ENCODE measurements at places on chromosomes 4 and X.

- peak; percentile 94 for DNase-seq
These were observed 1.8 kb downstream of the RAP2C start for GRCh38 chrX:132217203-132218073.

- no peak for DNase-seq
These were observed 26.0 kb downstream of the ADD1 start for GRCh38 chr4:2869659-2870058.

DNA sequence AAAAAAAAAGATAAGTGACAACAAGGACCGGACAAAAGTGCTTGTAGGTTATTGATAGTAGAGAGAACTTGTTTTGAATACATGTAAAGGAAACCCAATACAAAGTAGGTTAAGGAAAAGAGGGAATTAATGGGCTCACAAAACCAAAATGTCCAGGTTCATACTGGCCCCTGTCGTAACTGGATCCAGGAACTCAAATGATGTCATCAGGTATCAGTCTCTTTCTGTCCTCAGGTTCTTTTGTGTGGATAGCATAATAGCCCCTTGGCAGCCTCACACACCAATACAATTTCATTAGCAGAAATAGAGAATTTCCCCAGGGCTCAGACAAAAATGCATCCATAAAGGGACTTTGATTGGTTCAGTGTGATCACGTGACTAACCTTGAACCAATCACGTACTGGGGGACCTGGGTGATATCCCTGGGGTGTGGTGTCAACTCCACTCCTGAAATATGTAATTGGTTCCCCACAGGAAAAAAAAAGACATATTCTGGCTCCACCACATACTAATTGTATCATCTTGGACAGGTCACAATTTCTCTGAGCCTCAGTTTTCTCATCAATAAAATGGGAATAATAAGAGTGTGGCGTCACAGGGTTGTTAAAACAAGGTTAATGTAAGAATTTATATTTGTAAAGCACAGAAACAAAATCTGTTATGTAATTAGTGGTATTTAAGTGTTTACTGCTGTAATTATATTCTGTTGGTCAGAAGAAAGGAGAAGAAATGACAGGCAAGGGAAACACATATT is 174.8 kb downstream of the PDGFRA start:
- no peak for DNase-seq

GRCh38 chrX:107718156-107718621 is 57.4 kb downstream of the TSC22D3 start:
- DNase-seq = peak; percentile 87

- no peak for DNase-seq
These were observed 138.6 kb upstream of the CPEB2 start for GRCh38 chr4:14863418-14864364.

- DNase-seq = no peak
These were observed 40.8 kb upstream of the MAGED1 start for GRCh38 chrX:51852621-51853020.

- DNase-seq = no peak
These were observed 48.4 kb upstream of the IL9R start for GRCh38 chrX:155949098-155949497.

- no peak for DNase-seq
These were observed 409.0 kb downstream of the TECRL start for GRCh38 chr4:64000241-64000640.

DNA sequence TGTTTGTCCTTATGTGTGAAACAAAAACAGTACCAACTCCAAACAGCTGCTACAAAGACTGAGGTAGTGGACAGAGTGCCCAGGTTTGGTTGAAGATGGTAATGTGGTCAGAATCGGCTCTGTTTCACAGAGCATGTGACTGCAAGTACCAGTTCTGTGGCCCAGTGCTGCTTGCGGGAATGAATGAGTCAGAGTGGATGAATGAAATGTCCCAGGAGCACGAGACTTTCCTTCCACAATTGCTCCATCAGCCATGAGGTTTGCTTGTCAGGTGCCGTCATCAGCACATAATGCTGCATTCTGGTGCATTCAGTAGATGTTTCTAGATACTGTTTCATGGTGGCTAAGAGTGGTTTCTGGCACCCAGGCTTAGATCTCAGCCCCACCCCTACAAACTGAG is 84.2 kb downstream of the GPR143 start:
- DNase-seq = no peak

- DNase-seq = no peak
These were observed 11.9 kb downstream of the HUWE1 start for GRCh38 chrX:53674581-53674980.

- no peak for DNase-seq
These were observed 43.6 kb downstream of the HTT-AS start for GRCh38 chr4:3030566-3031356.

DNA sequence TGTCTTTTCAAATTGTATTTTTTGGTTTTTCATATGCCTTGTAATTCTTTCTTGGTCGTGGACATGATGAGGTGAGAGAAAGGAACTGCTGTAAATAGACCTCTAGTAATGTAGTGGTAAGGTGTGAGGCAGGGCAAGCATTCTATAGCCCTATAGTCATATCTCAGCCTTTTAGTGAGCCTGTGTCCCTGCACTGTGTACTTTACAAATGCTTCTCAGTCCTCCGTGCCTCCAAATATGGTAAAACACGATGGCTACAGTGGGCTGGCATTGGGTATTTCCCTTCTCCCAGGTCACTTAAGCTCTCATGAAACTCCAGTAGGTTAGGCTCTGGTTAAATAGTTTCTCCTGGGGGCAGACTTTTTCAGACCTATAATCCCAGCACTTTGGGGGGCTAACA is 57.9 kb upstream of the PLS3 start:
- DNase-seq = no peak

DNA sequence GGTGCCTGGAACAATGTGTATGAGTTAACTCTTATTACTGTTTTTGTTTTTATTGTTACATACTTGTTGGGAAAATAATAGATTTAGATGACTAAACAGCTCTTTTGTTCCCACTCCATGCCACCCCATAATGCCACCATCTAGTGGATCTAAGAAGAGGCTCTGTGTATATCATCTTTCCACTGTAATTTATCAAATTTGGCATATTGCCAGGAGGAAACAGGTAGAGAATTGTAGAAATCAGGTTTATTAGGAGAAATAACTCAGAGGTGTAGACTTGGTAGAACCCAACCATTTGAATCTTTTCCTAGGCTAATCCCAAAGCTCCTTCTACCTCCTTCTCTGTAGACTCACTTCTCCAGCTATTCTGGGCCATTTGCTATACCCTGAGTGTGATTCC is 150.6 kb downstream of the GATB start:
- DNase-seq = no peak

GRCh38 chr4:8108991-8109390 is 49.6 kb downstream of the ABLIM2 start:
- DNase-seq = no peak

DNA sequence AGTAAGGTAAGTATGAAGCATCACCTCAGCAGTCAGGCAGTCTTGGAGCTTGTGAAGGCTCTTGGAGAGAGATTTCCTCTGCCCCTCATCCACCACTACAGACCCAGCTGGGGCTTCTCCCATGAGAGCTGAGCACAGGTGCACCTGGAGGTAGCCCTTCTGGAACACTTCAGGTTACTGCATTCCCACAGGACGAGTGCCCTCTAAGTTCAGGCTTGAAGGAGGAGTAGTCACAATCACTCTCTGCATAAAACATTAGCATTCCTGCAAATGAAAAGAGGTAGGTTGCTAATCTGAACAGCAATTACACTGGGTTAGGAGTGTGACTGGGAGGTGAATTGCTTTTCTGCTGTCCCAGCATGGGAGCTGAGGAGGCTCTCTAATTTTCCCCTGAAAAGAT is 308.8 kb downstream of the TEX13C start:
- no peak for DNase-seq

- no peak for DNase-seq
These were observed 55.4 kb downstream of the RBM46 start for GRCh38 chr4:154836513-154836912.

DNA sequence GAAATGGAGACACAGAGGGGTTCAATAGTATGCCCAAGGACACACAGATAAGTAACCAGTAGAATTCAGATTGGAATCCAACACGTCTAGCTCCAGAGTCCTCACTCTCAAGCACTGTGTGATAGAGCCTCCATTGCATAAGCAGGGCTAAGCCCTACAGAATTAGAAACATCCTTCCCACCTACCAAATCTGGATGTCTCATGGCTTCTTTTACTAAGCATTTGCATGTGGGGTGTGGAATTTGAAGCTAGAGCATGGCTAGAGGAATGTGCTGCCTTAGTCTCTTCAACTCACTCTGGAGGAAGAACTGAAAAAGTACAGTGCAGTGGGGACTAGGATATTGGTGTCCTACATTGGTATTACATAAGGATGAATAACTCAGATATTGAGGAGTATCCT is 119.4 kb downstream of the MFAP3L start:
- no peak for DNase-seq

DNA sequence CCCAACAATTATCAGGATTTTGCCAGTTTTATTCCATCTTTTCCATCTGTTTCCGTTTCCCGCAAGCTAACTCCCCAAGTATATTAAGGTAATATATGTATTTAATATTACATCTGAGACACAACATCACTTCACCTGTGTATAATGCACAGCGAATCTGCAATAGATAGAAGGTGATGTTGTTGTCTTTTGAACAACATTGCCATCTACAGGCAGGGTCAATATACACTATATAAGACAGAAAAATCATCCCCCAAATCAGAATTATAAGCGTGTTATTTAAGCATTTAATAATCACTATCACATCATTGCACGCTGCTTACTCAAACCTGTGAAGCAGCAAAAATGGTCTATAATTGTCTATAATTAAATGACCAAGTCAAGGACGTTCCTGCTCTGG is 1115.5 kb downstream of the NLGN4X start:
- peak; percentile 59 for DNase-seq

- DNase-seq = peak; percentile 18
These were observed 486 bp downstream of the CLCN3 start for GRCh38 chr4:169620880-169621248.

DNA sequence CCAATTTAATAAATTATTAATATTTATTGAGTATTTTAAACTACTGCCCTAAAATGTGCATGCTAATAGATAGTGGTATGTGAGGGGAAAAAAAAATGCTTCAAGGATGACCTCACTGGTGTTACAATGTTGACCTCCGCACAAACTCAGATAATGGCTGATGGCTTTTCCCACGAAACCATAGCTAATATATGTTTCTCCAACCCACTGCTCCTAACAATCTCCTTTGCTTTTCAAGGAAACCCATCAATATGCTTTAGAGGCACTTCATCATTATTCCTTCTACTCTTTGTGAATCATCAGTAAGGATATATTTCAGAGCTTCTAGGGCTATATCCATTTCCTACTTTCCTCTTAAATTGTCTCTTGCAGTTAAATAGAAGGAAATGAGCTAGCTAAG is 1752.0 kb upstream of the TENM3 start:
- DNase-seq = no peak

DNA sequence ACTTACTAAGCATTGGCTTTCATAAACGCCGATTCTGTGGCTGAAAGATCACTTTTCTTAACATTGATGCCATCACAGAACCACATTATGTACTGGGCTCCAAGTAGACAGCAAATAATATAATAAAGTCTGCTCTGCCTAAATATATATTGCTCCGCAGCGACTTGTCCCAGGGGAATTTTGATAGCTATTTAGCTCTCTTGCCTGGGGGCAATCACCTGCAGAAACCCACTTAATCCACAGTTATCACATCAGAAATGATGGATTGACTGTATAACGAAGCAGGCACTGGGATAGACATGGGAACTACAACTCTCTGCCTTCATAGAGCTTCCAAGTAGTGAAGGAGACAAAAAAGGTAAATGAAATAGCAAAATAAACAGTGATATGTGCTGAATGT is 48.0 kb upstream of the MYOZ2 start:
- DNase-seq = no peak

DNA sequence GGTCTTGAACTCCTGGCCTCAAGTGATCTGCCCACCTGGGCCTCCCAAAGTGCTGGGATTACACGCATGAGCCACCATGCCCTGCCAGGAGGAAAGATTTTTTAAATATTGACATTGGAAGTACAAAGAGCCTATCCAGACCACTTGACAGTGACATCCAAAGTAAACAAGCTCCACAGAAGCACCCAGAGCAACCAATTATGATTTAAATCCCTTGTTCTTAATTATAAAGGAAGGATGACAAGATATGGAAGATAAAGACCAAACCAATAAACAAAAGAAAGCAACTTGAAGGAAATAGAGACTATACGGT is 27.7 kb upstream of the RPL34 start:
- no peak for DNase-seq

DNA sequence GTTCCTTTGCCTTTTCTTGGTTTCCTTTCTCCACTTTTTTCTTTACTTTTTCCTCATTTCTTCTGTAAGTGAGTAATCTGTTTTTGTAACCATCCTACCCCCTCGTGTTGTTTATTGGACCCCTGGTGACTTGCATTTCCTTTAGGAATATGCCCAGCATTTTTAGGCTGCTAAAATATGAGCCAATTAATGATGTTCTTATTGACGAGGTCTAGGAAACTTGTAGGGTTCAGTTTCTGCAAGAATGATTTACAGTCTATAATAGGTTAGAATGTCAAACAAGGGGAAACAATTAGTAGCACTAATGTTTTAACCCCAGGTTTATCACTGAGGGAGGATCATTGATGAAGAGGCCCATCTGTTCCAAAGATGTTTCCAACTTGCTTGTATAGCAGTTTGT is 79.0 kb downstream of the CPE start:
- no peak for DNase-seq

GRCh38 chr4:153710681-153711080 is 26.6 kb downstream of the TLR2 start:
- no peak for DNase-seq

- DNase-seq = no peak
These were observed 150.7 kb downstream of the DHX15 start for GRCh38 chr4:24433515-24434214.

DNA sequence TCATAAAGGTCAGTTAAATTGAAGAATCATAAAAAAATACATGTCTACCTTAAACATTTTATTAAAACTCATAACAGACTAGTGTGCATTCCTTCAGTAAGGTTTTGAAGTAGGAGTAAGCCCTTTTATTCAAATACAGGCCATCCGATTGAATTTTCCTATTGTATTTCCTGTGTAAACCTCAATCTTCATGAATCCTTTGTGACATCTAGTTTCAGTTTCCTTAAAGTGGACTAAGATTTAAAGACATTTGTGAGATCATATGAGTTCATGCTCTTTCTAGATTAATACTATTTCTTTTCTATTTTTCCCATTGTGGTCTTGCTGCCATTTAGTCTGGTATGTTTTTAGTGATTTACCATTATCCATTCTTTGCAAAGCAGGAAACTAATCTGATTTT is 644.7 kb upstream of the BOD1L1 start:
- peak; percentile 20 for DNase-seq

DNA sequence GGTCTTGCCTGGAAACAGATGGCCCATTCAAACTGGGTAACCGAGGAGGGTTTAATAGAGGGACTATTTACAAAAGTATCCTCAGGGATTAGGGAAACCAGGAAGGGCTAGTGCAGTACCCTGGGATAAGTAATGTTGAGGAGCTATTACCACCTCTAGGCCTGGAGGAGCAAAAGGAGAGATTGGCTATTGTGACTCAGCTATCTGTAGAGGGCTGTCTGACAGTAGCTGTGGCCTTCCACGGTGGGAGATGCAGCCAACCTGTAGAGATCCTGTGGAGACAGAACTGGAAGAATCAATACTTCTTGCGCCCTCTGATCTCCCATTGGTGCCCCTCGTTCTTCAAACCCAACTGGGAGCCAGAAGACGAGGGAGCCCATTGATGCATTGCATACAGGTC is 34.1 kb upstream of the RPS6KA3 start:
- DNase-seq = peak; percentile 3

Data from hematopoietic multipotent progenitor cell treated with erythropoietin and hydrocortisone succinate and interleukin-3 and kit ligand, for 4 days (in vitro differentiated cells).